Femur (tissue), 1 donor: ENCODE measurements at places on chromosomes 12 and 14.

GRCh38 chr14:31269634-31270195 is 62.1 kb upstream of the HECTD1 start:
- no peak for DNase-seq

- DNase-seq: no peak
Observed at GRCh38 chr12:57543581-57543980, 3.4 kb downstream of the DCTN2 start.

DNA sequence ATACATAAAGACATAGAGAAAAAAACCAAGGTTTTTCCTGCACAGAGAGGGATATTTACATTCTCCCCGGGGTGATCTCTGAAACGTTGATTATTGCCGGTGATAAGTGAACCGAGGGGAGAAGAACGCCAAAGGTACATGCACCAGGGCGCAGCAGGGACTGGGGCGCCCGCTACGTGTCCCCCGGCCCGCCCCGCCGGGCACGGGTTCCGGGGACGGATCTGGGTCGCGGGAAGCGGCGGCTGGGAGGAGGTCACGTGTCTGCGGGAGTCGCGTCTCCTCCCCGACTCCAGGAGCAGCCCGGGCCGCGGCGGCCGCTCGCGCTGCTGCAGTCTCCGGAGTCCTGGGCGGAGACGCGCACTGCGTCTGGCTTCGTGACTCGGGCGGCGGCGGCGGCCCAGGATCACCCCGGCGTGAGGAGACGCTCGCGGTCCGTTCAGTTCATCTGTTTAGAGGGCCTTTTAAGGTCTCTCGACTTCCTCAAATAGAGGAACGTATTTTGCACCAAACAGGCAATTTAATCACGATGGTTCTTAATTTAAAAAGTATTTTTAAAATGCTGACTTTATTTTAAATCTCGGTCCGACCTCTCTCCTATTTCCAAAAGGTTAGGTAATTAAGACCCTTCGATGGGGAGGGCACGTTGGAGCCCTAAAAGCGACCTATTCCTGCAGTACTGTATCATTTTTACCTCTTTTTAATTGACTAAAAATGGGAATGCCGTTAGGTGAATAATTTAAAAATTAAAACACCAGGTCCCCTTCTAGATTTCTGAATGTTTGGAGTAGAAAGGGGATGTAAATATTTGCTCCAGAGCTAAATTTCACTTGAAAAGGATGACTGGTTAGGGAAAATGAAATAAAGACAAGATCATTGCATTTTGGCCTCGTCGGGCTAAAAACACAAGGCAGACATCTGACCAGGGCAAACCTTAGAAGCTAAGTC is 1.8 kb upstream of the BHLHE41 start:
- DNase-seq: peak; percentile 87

GRCh38 chr14:73762375-73762822 is 48.2 kb upstream of the PNMA1 start:
- no peak for DNase-seq

- DNase-seq: no peak
Observed at GRCh38 chr14:100364403-100364802, 41.3 kb downstream of the SLC25A47 start.

DNA sequence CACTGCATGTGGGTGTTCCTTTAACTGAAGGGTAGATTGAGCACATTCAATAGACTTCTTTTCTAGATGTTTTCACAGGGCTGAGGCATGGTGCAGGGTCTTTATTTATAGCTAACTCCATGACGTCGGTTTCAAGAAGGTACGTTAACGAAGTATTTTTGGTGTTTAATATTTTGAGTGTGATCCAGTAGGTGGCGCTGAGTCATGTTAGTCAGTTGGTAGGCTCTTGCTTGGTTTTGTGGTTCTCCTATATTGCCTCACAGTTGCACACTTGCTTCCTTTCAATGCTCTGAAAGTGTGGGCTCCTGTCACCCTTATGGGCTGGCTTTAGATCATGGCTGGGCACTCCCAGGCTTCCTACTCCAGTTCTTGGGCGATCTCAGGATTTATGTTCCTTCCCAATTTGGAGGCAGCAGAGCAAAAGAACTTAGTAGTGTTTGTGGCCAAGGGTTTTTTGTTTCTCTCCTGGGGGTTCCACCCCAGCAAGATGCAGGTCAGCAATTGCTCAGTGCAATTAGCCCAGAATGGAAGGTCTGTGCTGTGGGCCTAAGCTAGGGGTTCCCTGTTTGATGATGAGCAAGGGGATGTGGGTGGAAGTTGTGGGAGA is 471.6 kb upstream of the FOXG1 start:
- DNase-seq: no peak

DNA sequence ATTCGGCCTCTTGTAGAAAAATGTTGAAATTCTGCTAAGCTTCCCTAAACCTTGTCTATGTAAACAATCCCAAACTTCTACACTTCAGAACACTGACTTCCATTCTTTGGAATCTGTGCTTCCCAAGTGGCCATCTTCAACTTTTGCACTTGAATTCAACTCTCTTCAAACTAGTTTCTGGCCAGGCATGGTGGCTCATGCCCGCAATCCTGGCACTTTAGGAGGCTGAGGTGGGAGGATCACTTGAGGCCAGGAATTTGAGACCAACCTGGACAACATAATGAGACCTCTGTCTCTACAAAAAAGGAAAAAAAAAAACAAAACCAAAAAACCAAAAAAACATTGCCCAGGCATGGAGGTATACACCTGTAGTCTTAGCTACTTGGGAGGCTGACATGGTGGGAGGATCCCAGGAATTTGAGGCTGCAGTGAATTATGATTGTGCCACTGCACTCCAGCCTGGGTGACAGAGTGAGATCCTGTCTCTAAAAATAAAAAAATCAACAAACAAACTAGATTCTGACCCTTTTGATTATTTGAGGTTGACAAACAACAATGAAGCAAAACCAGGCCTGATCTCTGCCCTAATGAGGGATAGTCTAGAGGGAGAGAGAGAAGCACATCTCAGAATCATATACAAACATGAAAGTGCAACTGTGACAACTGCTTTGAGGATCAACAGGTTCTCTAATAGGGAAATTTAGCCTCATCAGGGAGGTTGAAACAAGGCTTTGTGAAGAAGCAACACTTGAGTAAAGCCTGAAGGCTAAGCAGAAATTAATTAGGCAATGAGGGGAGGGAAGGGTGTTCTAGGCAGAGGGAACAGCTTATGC is 11.6 kb upstream of the C12orf75 start:
- no peak for DNase-seq

DNA sequence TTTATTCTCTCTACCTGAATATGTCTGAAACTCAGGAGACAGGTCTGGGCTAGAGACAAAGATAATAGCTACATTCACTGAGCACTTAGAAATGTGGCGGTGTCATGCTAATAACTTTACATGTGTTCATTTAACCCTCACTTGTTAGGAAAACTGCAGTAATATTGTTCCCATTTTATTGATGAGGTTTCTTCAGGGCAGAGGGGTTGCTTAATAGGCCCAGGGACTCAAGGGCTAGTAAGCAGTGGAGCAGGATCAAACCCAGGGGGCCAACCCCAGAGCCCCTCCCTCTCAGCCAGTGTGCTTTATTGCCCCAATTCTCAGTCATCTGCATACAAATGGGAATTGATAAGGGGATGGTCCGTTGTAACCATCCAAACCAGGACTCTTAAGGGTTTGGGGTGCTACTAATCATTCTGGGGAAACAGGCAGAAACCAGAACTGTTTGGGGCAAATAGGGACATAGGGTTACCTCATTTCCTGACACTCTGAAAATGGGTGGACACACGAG is 142.8 kb upstream of the AMIGO2 start:
- no peak for DNase-seq

DNA sequence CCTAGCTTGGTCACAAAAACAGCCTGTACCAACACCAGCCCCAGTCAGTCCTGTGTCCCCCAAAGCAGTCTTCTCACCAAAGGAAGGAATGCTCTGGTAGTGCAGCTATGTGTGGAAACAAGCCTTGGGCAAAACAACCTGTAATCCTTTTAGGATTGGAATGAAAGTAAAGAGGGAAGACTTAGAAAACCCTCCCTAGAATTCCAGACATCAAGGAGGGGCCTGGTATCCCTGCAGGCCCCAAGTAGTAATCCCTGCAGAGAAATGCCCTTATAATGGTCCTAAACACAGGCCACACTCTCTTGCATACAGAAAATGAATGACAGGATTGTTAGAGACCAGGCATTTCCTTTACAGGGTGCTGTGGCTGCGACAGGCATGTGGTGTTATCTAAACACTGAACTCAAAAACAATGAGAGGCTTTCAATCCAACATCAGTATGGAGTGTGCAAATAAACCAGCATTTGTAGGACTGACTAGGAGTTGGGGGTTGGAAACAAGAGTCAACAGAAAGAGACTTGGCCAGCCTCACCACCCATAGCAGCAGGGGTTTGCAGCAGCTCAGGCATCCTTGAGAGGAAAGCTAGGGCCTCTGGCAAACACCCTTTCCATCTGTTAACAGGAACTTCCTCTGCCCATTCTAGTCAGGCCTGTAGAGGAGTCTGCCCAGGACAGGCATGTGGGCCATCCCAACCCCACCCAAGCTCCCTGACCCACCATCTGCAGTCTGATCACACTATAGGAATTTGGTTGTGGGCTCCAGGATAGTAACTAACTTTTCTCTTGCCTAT is 59.1 kb downstream of the DCAF5 start:
- no peak for DNase-seq

GRCh38 chr14:74062809-74063150 is 21.5 kb downstream of the ALDH6A1 start:
- DNase-seq: no peak

- DNase-seq: peak; percentile 32
Observed at GRCh38 chr12:13595536-13596443, 385.6 kb downstream of the GRIN2B start.

DNA sequence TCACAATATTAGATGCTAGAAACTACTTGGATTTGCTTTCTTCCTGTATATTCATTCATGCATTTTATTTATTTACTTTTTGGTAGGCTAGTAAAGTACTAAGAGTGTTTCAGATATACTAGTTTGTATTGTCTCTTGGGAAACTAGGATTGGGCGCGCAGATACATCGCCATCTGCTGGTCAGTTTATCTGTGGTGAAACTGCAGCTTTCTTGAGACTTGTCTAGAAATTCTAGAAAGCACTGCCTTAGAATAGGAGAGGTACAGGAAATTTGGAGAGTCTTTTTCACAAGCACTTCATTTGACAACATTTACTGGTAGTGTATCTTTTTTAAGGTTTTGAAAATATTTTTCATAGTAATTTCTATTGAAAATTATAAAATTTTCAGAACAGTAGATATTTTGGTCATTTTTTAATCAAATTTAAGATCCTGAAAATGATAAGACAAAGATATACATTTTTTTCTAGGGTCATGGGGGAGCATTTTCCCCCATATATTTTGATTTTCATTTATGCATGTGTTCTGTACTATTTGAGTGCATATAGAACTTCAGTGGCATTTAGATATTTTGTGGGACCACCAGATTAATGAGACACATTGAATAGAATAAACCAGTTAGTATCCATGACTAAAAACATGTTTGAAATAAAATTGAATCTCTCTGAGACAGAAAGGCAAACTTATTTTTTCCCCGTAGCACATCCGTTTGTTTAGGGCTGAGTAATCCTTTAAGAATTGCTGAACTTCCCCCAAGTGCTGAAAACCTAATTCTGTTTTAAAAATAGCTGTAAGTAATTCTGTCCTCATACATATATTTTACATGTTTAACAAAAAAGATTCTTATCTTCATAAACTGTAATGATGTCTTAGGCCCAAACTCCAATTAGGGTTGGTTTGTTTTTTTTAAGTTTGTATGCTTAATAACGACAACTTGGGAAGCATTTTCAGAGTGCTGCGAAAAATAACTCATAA is 44.5 kb downstream of the SLC38A6 start:
- peak; percentile 70 for DNase-seq

DNA sequence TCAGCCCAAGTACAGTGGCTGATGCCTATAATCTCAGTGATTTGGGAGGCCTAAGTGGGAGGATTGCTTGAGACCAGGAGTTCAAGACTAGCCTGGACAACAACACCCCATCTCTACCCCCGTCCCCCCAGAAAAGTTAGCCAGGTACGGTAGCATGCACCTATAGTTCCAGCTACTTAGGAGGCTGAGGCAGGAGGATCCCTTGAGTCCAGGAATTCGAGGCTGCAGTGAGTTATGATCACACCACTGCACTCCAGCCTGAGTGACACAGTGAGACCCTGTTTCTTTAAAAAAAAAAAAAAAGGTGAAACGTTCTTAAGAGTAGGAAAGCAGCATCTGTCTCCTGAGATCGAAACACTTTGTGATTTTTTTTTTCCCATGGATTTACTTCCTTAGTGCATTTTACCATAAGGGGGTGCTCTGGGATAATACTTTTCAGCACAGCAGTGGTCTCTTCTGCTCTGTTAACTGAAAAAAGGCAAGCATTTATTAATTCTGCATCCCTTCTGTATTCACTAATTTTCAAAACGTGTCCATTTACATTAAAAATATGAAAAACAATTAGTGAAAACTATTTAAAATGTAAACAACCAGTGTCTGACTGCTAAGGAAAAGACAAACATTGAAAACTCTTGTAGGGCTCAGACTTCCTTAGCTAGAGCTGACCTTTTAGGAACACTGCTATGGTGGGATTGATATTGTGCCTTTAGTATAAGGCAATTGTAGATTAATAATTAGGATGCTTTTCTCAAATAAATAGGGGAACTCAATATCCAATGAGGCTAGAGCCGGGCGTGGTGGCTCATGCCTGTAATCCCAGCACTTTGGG is 31.2 kb upstream of the USP44 start:
- DNase-seq: no peak

DNA sequence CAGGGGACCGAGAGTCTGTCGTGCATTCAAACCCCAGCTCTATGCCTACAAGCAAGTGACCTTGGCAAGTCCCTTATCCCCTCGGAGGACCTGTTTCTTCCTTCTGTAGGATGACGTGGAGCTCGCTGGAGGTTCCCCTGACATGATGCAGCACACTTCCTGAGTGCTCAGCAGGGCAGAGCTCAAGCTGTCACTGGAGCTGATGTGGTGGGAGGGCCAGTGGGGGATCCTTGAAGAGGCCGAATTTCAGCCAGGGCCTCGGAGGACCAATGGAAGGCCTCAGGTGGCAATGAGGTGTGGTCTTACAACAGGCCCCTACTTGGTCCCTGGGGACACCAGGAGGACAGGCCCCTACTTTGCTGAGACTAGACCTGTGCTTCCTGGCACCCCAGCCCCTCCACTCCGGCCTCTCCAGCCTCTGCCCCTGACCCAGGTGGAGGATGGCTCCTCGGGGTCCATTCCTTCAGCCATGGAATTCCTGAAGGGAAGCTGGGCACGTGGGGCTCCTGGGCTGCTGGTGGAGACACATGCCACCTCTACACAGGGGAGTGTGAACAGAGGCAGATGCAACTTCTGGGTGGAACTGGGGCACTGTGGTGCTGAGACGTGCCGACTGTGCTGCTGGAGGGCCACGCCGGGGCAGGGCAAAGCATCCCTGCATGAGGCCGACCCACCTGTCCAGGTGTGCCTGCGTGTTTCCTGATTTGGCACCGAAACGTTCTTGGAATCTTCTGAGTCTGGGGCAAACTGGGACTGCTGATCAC is 18.7 kb upstream of the KIF26A start:
- peak; percentile 7 for DNase-seq

GRCh38 chr12:120554678-120555077 is 20.5 kb downstream of the RNF10 start:
- no peak for DNase-seq

DNA sequence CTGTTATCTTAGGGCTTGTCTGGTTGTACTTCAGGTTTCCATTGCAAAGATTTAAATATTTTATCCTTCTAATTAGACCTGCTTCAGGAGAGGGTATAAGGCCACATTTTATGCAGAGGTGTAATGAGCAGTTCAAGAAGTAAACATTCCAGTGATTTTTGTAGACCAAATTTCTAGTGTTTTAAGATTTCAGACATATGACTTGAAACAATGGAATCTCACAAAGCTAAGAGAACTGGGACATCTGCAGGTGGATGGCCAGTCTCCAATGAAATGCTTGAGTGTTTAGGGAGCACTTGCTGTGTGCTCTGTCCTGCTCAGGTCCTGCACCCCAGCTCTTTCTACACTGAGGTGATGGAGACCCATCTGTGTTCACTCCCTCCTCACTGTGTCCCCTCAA is 7.9 kb downstream of the C14orf132 start:
- no peak for DNase-seq
